ENCODE measurements at places on chromosomes 11 and 22. TPM values are rescaled to one million over a fixed set of nuclear protein-coding genes. Genes with fewer than 3 reads are reported as not detected.

The DERL3 gene
- 1.3 TPM for total RNA-seq

The KDM4E gene
- total RNA-seq = not detected

The SYT13 gene
- total RNA-seq = 62.3 TPM

The INS gene
- total RNA-seq = not detected

The PAMR1 gene
- total RNA-seq = 2.4 TPM

The SLC5A4 gene
- total RNA-seq = 0.73 TPM

DNA sequence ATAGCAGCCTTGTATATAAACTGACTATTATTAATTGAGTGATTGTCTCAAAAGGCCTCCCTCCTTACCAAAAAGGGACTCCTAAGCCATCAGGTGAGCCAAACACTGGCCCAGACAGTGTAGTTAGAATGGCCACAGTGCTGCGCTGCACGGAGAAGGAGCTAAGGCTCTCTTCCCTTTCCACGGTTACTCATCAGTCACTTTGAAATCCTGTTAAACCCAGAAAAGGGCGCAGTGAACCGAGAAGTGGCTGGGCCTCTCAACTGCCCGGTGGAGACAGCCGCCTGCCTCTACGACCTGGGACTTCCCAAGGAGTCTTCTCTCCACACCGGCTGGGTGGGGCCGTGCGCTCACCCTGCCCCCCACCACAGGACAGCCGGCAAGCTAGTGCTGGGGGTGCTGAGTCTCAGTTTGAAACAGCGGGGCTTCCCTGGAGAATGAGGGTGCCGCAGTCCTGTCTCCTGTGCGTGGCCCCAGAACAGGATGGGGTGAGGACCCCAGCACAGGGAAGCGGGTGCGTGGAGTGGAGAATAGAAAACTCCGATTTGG is 1.3 kb downstream of the MYH9 start:
- peak; percentile 27 for DNase-seq

DNA sequence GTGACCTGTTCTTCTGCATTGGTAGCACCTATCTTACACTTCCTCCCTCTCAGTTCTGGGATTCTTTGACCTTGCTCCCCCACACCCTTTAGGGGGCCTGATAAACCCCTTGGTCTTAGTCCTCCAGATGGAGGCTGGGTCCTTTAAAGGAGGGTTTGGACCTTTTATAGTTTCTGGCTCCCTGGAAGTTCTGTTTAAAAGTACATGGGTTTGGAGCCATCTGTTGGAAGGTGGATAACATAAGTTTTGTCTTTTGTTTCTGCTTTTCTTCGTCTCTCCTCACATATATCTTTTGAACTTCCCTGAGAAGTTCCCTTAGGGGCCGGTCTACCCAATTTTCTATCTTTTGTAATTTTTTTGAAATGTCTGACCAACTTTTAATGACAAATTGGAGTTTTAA is 17.9 kb upstream of the HYLS1 start:
- DNase-seq = no peak

- no peak for DNase-seq
These were observed 50.9 kb downstream of the RPS6KA4 start for GRCh38 chr11:64409707-64410403.

DNA sequence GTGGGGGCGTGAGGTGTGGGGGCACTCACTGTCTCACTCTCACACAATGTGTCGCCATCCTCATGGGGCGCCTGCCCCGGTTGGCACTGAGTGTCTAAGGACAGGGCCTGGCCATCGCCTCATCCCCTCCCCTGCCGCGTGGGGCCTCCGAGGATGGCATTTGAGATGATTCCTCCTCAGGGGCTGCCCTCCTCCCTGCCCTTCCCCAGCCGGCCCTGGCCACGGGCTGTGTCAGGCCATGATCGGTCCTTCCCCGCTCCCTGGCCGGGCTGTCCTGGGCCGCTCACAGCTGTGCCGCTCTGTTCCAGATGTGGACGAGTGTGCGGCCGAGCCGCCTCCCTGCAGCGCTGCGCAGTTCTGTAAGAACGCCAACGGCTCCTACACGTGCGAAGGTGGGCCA is 4.5 kb downstream of the CRELD2 start:
- DNase-seq = no peak

DNA sequence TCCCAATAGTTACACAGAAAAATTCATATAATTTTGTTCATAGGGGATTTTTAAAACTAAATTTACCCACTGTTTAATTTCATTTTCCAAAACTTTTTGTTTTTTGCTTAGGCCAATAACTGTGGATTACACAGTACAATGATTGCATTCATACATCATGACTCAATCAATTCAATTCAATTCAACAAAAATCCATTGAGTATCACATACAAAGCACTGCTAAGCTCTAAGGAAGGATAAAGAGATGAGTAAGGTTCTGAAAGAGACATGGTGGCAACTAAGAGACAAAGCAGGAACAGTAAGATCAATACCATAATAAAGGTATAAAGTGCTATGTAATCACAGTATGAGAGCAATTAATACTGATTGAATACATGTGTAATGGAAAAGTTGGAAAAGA is 9.4 kb upstream of the LAYN start:
- DNase-seq = no peak

DNA sequence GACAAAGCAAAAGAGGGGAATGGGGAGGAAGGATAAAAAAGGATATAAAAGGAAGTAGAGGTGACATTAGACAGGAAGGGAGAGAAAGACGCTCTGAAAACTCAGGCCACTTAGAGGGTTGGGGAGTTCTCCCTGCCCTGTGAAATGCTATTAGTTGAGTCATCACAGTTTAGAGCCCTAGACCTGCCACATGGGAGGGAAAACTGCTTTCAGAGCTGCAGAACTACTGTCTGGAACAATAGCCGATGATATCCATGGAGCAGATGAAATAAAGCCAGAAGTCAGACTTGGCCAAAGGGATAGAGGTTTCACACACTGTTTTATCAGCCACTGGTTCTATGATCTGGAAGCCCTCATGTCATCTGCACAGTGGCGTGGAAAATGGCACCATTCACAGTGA is 157.9 kb downstream of the NCAM1 start:
- no peak for DNase-seq

DNA sequence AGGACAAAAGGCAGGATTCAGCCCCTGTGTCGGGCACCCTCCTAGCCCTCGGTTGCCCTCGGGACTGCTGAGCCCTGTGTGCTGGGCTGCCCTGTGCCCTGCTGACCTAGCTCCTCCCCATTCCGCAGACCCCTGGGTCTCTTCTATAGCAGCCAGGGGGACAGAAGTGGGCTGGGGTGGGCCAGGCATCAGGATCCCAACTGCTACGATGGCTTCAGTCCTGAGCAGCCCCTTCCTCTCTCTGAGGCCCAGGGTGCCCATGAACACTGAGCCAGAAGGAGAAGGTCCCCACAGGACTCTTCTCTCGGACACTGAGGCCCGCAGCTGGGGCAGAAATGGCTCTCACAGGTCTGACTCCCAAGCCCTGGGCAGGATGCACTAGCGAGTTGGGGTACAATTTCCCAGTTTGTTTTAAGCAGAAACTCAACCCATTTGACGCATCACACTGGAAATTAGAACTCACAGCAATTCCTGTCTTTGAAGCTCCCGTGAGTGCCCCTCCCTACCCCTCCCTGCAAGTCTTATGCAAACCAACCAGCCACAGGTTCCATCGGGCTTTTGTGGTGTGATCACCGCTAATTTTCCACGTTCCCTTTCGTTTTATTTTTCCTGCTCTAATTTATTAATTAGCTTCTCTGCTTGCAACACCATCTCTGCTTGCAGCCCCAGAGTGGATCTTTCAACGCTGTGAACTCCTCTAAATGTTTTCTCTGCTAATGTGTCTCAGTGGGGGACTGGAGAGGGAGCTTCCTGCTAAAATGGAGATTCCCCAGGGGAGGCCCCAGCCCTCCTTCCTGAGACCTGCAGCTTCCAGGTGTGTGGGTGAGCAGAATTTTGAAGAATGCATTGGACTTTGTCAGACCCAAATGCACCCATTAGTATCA is 56.7 kb downstream of the PHF21B start:
- DNase-seq = no peak

DNA sequence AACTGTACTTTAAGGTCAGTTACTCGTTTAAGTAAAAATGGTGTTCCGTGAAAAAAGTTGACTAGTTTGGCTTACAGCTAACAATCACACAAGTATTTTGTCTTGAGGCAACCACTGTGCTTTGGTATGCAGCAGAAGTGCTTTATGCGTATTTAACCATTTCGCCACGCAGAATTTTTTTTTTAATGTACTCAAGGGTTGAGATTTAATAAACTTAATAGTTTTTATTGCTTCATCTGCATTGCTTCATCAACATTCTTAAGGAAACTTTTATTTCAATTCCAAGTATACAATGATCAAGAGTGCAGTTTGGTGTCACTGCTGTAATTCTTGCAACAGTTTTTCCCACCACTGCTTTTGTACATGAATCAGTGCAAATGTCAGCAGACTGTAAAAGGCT is 66.4 kb downstream of the ZNRF3 start:
- DNase-seq = no peak

DNA sequence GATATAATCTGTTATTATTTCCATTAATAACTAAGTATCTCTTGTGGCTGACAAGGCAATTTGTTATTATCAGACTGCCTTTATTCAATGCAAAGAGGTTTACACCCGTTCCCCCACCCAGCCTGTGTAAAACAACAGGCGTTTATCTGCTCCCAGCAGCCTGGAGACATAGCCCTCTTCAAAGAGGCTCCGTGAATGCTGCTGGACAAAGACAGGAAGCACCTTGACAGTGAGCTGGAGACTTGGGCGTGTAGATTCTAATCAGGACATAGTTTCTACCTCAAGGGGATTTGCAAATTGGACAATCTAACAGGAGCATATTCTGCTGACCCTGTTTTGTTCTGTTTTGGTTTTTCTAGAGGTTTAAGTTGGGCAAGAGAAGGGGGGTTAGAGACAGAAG is 733.0 kb upstream of the KIRREL3 start:
- DNase-seq = no peak

GRCh38 chr22:45535290-45535689 is 32.6 kb downstream of the FBLN1 start:
- no peak for DNase-seq

- no peak for DNase-seq
These were observed 27.9 kb downstream of the RNF169 start for GRCh38 chr11:74776546-74776945.

DNA sequence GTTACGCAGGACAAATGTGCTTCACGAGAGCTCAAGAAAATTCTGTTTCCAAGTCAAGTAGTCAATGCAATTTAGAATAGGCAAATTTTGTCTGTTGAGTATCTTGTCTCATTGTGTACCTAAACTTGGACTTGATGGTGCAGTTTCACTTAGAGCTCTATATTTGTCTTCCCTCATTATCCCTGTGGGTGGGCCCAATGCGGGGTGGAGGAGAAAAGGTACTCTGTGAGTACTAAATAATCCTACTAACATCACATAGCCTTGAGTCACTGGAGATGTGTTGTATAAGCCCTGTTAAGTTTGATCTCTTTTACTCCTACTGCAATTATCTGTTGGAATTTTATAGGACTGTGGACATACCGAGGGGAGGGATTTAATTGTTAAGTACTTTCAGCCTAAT is 331.2 kb downstream of the METTL15 start:
- no peak for DNase-seq

DNA sequence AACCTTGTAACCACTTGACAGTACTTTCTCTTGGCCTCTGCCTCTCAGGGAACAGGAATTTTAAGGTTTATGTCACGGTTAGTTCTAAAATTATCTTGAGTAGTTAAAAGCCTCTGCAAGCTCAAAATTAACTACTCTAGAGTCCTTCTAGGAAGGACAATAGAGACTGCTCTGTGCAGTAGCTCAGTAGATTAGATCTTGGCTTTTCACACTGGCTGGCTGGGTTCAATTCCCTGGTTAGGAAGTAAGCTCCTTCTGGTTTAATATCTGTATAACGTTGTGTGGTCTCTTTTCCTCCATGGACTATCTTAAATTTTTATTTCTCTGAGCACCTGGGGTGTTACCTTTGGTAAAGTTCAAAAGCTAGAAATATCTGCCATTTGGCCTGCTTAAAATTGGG is 109.2 kb downstream of the AASDHPPT start:
- DNase-seq = no peak

DNA sequence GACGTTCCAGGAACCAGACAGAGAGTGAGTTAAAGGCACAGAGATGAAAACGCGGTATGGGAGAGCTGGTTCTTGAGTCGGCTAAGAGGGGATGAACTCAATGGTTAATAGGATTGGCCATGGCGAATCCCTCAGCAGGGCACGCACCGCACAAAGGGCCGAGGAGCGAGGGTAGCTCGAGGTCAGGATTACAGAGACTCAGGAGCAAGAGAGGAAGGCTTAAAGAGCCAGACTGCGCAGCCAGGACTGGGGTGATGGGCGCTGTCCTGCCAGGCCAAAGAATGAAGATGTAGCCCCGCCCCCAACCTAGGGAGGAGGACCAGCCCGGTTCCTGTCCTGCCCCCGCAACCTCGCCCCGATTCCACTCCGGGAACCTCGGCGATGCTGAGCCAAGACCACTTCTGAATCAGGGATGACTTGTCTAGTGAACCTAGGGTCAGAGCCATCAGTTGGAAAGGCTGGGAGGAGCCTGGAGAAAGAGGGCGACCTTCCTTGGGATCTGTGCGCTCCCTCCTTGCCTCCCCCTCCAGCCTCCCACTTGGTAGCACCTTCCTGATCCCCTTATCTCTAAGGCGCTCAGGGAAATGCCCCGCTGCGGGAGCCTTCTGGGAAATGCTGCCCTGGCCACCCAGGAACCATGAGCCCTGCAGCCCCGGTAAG is at the start of gene PLEKHB1:
Gene PLEKHB1, plus strand, starts transcription at position 610 of the 660 bp plus-strand sequence. Its CDS starts 28 bp downstream, at position 638.
- no peak for DNase-seq

DNA sequence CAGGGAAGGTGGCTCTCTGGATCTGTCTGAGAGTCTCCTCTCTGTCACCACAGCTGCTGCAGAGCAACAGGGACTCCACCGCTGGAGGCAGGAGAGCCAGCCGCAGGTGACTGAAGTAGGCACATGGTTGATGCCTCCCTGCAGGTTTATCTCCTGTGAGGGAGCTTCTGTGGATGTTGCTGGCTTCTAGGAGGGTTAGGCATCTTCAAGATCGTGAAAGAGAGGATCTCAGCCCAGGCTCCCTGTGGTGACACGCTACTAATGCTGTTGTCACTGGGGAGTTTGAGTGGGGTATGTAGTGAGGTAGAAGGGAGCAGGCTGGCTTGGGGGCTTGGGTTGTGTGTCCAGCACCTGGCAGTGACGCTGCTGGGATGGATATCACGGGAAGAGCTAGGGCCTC is 34.1 kb downstream of the DAGLA start:
- DNase-seq = no peak

- no peak for DNase-seq
These were observed 464.0 kb downstream of the BRD1 start for GRCh38 chr22:49363526-49364230.

DNA sequence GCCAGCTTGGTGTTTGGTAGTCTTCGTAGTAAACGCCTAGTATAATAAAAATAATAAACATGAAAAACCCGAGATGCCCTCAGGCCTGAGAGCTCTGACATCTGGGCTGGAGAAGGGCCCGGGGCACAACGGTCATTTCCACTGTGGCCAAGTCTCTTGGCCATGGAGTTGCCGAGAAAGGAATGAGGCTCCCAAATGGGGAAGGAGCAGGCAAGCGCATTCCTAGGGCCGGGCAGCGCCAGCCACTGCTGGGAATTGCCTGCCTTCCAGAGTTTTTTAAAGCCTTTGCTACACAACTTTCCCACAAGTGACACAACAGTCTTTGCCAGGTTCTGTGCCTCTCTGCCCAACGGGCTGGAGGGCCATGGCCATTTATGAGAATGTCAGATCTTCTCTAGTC is 103.4 kb downstream of the NAV2 start:
- DNase-seq = no peak

- DNase-seq = no peak
These were observed 1.6 kb upstream of the KCNE3 start for GRCh38 chr11:74468936-74469335.
